Stimulated activated CD4-positive, alpha-beta T cell treated with anti-CD3 and anti-CD28 coated beads, TNF-alpha, amount 100 ng/mL, for 1 hour (primary cell): ENCODE measurements at places on chromosomes 16 and 17.

DNA sequence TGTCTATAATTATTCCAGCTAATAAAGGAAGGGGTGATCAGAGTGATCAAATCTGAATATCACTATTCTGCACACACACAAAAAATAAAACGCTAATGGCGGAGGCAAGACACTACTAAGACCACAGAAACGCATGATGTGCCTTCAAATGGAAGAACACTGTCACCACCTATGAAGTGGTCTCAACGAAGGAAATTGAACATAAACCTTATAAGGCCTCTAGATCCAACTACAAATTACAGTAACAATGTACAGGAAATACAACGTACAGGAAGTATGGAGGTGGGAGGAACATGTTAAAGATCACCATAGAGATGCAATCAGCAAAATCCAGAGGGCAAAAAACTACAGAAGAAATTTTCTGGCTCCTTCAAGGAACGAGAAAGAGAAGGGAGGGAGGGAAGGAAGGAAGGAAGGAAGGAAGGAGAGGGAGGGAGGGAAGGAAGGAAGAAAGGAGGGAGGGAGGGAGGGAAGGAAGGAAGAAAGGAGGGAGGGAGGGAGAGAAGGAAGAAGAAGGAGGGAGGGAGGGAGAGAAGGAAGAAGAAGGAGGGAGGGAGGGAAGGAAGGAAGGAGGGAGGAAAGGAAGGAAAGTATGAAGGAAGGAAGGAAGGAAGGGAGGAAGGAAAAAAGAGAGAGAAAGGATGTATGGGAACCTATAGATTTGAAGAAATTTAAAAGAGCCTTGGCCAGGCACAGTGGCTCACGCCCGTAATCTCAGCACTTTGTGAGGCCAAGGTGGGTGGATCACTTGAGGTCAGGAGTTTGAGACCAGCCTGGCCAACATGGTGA is 3.1 kb upstream of the SGCA start:
- no peak for DNase-seq

DNA sequence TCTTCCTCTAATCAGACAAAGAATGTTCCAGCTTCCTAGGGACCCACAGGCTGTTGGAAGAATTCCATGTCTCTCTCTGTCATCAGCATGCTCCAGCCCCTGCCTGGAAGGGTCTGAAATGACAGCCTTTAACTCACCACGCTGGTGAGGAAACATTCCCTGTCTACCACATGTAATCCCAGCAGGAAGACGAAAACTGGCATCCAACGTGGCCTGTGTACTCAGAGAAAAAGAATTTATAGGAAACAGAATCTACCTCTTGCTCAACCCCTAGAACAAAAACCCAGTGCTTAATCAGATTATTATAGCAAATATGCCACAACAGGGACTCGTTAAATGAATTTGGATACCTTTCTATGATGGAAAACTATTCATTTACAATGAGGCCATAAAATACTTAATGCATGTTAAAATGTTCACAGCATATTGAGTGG is 147.3 kb upstream of the FOXF1 start:
- no peak for DNase-seq

- no peak for DNase-seq
These were observed 125.1 kb downstream of the BRIP1 start for GRCh38 chr17:61738249-61738648.

DNA sequence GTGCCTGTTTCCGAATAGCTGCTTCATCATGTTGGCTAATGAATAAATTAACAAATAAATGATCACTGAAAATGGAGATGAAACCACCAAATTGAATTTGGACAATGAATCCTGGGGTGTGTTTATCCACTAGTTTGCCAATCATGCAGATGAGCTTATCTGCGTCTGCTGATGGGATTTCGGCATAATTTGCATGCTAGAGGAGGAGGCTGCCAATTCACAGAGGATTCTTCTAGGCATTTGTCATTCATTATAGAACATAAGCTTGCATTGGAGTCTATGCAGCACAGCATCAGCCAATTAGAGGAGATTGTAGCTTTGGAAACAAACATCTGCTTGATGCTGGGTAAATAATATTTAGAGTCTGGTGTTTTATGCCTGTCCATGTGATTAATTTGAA is 123.1 kb downstream of the NPIPB5 start:
- no peak for DNase-seq

DNA sequence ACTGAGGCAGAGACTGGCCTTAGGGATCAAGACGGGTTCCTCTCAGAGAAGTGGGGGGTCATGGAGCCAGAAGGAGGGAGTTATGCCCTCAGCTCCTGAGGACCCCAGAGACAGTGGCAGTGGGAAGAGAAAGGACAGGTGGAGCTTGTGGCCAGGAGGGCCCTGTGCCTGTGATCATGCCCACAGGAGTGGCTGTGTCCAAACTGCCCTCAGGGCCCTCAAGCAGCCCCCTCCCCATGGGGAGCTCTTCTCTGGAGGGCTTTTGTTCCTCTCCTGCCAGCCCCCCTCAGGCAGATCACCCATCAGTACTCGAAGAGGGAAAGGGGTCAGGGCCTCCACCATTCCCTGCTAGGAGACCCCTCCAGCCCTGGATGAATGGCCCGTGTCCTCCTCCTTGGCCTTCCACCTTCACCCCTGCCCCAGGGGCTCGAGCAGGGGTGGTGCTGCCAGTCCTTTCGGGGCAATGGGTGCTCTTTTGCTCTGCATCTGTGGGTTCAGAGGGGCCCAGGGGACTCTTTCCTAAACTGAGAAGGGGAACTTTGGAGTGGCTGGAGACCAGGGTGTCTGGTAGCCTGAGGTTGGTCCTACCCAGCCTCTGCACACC is 52.7 kb downstream of the BEAN1 start:
- DNase-seq, result no peak

DNA sequence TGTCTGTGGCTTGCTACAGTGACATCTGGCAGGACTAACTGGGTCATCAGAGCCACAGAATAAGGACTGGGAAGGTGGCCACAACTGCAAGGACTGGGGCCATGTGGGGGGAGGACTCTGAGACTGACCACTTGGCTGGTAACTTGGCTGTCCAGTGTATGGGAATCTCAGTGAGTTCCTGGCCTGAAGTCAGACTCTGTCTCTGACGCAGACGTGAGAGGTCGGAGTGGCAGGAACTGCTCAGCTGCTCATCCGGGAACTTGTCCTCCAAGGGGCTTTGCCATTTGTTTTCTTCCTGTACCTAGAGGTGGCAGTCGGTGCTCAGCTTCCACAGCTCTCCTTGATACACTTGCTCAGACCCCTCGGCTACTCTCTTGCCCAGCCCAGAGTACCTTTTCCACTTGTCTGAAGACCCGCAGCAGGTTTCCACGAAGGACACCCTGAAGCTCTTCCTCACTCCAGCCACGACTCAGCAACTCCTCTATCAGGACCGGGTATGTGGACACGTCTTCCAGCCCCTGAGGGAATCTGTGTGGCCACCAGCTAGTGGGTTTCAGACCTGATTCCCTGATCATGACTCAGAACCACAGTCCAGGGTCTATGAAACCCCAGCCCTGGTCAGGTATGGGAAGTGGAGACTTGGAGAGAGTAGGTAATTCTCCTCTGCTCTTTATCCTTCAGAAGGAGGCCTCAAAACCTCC is 7.3 kb upstream of the DPEP3 start:
- no peak for DNase-seq
